ENCODE measurements at places on chromosomes 6 and 20. TPM values are rescaled to one million over a fixed set of nuclear protein-coding genes. Genes with fewer than 3 reads are reported as not detected.

PTCHD4 gene
- total RNA-seq, result 5.9 TPM

ADGRF1 gene
- total RNA-seq, result not detected

COL11A2 gene
- 0.37 TPM for total RNA-seq

WFDC12 gene
- not detected for total RNA-seq

SIRPD gene
- not detected for total RNA-seq

FAM209A gene
- total RNA-seq, result not detected

MAN1A1 gene
- total RNA-seq, result 77.1 TPM

TMEM14A gene
- 38.0 TPM for total RNA-seq

RIMS1 gene
- 0.89 TPM for total RNA-seq

ARFGAP1 gene
- 103 TPM for total RNA-seq

CGA gene
- not detected for total RNA-seq

ZKSCAN8 gene
- 22.2 TPM for total RNA-seq

ZBTB46 gene
- total RNA-seq, result 0.59 TPM

CNBD2 gene
- total RNA-seq, result 1.2 TPM

RNF144B gene
- total RNA-seq, result 0.74 TPM

RBPJL gene
- not detected for total RNA-seq

TMC2 gene
- total RNA-seq, result not detected

SEL1L2 gene
- not detected for total RNA-seq

NKAIN2 gene
- total RNA-seq, result not detected

CLDN20 gene
- not detected for total RNA-seq

IGF2R gene
- 322 TPM for total RNA-seq

MAS1 gene
- total RNA-seq, result under 0.01 TPM

VGLL2 gene
- not detected for total RNA-seq

RAB32 gene
- total RNA-seq, result 81.6 TPM

CLPSL2 gene
- total RNA-seq, result not detected

SLC25A27 gene
- total RNA-seq, result 2.4 TPM

WFDC10B gene
- not detected for total RNA-seq

MATN4 gene
- total RNA-seq, result not detected

TBXT gene
- total RNA-seq, result not detected

ZNF311 gene
- total RNA-seq, result 1.5 TPM

FABP7 gene
- total RNA-seq, result not detected

PREX1 gene
- 2.1 TPM for total RNA-seq

TAF8 gene
- total RNA-seq, result 11.0 TPM

RIMS4 gene
- total RNA-seq, result not detected

CASS4 gene
- 0.14 TPM for total RNA-seq

ELOVL4 gene
- total RNA-seq, result 7.1 TPM

RSPH9 gene
- total RNA-seq, result 0.65 TPM

HLA-DQA1 gene
- total RNA-seq, result not detected

MACROD2 gene
- 1.8 TPM for total RNA-seq

TINAG gene
- not detected for total RNA-seq

JAG1 gene
- 9.5 TPM for total RNA-seq

SMOC2 gene
- not detected for total RNA-seq

NR2E1 gene
- not detected for total RNA-seq

RNF146 gene
- 44.1 TPM for total RNA-seq

NOTCH4 gene
- total RNA-seq, result 0.42 TPM

TOX2 gene
- 2.1 TPM for total RNA-seq

TCP11 gene
- 0.46 TPM for total RNA-seq

SLC17A1 gene
- not detected for total RNA-seq

BACH2 gene
- 1.5 TPM for total RNA-seq

RAET1L gene
- total RNA-seq, result not detected

RGS17 gene
- 11.3 TPM for total RNA-seq

PI16 gene
- 0.59 TPM for total RNA-seq

TRAM2 gene
- 81.1 TPM for total RNA-seq

PCNA gene
- 127 TPM for total RNA-seq

OSBPL2 gene
- 39.9 TPM for total RNA-seq

C6orf58 gene
- total RNA-seq, result not detected

Data from smooth muscle cell of the umbilical artery (primary cell).